ENCODE measurements at places on chromosomes 5 and 9. TPM values are rescaled to one million over a fixed set of nuclear protein-coding genes. Genes with fewer than 3 reads are reported as not detected.

DNA sequence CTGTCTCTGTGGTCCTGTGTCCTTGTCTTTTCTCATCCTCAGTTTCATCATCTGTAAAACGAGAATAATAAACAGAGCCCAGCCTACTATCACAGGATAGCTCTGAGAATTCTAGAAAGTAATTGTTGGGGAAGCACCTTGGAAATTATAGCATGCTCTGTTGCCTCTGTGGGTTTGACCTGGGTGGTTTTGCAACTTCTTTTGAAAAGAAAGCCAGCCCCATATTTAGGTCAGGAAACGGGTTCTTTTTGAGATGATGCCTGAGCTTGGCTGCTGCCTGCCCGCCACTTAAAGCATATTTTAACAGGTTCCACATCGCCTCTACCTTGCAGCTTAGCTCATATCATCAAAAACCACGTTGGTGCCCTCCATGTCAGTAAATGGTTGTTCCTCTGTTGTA is 111.1 kb downstream of the TLR4 start:
- H3K4me3 ChIP-seq, result no peak overlapping the region
- peaks cover 11% of the 10 kb centered on the region for H3K4me1 ChIP-seq
- H3K27ac ChIP-seq, result no peak overlapping the region
- H3K27me3 ChIP-seq, result peaks cover 14% of the 10 kb centered on the region

DNA sequence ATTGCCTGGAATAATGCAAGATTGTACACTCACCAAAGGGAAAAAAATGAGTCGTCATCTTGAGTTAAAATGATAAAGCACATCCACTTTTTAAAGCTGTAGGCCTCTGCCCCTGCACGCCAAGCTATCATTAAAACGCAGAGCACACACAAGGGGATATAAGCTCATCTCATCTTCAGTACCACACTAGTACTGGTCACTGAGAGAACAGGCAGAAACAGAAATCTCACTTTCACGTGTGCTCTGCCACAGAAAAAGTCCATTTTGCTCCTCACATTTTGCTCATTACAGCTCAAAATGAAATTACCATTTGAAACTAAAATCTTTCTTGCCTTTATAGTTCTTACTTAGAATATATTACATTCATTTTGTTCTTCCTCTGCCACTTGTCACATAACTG is 99.2 kb upstream of the SLC30A5 start:
- H3K4me1 ChIP-seq, result no peaks in the 10 kb centered on the region
- H3K27ac ChIP-seq, result no peak overlapping the region
- H3K27me3 ChIP-seq, result no peaks in the 10 kb centered on the region
- DNase-seq, result no peak
- H3K4me3 ChIP-seq, result no peak overlapping the region

IFNK gene
- polyA plus RNA-seq, result not detected

HEMGN gene
- polyA plus RNA-seq, result 0.06 TPM

DNA sequence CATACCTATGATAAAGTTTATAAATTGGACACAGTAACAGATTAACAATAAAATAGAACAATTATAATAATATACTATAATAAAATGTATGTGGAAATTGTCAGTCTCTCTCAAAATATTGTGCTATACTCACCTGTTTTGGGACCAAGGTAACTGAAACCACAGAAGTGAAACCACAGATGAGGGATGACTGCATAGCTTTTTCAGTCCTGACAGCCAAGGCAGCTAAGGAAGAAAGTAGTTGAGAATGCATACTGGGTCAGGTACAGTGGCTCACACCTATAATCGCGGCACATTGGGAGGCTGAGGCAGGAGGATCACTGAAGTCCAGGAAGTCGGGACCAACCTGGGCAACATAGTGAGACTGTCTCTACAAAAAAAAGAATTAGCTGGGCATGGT is 8.9 kb downstream of the SRP19 start:
- no peak for DNase-seq
- peaks cover 39% of the 10 kb centered on the region for H3K36me3 ChIP-seq
- no peak overlapping the region for H3K4me3 ChIP-seq
- H3K27ac ChIP-seq, result no peak overlapping the region
- no peaks in the 10 kb centered on the region for H3K4me1 ChIP-seq

DNA sequence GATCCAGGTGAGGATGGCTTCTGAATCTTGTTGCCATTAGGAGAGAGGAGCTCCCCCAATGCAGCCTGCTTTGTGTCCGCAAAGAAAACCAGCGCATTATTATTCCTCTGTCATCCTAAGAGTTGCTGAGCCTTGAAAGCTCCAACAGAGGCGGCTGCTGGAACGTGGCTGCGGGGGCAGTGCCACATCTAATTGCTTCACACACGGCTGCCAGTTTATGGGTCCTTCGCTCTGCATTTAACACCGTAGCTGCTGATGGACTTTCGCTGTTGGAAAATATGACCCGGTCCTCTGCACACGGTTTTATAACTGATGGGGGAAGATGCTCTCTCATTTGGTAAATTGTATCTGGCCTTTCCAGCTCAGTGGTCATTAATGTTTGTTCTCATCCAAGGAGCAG is 38.0 kb downstream of the ZNF622 start:
- no peaks in the 10 kb centered on the region for H3K36me3 ChIP-seq
- no peak overlapping the region for H3K27ac ChIP-seq
- H3K27me3 ChIP-seq, result no peaks in the 10 kb centered on the region

- H3K36me3 ChIP-seq, result no peaks in the 10 kb centered on the region
- H3K27ac ChIP-seq, result no peak overlapping the region
- DNase-seq, result peak; percentile 46
Observed at GRCh38 chr5:66814146-66814991, 218.2 kb downstream of the MAST4 start.

- H3K27me3 ChIP-seq, result no peaks in the 10 kb centered on the region
- no peaks in the 10 kb centered on the region for H3K4me1 ChIP-seq
- no peak overlapping the region for H3K4me3 ChIP-seq
- H3K27ac ChIP-seq, result no peak overlapping the region
- no peaks in the 10 kb centered on the region for H3K36me3 ChIP-seq
Observed at GRCh38 chr5:170584450-170585058, 80.7 kb downstream of the KCNIP1 start.

- no peak for DNase-seq
- H3K4me1 ChIP-seq, result no peaks in the 10 kb centered on the region
Observed at GRCh38 chr5:60453186-60453976, 246.6 kb downstream of the DEPDC1B start.

SPIN1 gene
- 14.0 TPM for polyA plus RNA-seq
